ENCODE measurements at places on chromosomes 12 and 14.

DNA sequence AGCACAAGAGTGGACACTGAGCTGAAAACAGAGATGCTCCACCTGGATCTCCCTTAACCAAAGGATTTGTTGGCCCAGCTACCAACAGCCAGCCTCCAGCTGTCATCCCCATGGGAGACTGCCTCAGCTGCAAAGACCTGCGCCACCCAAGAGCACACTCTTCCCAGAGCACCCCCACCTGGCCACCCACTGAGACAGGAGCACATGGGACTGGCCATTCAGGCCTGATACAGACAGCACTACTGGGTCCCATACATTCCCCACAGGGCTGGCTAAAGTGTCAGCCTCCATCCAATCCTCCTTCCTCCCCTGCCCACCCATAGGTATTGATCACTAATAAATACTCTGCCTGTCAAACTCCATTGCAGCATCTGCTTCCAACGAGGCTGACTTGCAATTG is 241.5 kb downstream of the BCL11B start:
- DNase-seq, result no peak

DNA sequence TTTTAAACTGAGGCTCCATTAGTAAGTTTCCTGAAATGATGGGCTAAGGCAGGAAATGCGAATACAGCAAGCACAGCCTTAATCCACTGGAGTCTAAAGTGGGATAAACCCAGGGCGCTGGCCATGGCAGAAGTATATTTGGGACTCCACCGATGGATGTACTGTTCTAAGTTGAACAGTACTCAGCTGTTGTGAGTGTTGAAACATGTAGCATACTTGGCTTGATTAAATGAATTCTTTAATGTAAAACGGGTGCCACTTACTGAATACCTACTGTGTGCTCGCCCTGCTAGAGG is 996 bp downstream of the SSPN start:
- no peak for DNase-seq

GRCh38 chr14:64502887-64503433 is 678 bp downstream of the ZBTB25 start:
- DNase-seq, result no peak

- no peak for DNase-seq
Measured at GRCh38 chr12:105331805-105332251, 1.3 kb downstream of the C12orf75 start.

DNA sequence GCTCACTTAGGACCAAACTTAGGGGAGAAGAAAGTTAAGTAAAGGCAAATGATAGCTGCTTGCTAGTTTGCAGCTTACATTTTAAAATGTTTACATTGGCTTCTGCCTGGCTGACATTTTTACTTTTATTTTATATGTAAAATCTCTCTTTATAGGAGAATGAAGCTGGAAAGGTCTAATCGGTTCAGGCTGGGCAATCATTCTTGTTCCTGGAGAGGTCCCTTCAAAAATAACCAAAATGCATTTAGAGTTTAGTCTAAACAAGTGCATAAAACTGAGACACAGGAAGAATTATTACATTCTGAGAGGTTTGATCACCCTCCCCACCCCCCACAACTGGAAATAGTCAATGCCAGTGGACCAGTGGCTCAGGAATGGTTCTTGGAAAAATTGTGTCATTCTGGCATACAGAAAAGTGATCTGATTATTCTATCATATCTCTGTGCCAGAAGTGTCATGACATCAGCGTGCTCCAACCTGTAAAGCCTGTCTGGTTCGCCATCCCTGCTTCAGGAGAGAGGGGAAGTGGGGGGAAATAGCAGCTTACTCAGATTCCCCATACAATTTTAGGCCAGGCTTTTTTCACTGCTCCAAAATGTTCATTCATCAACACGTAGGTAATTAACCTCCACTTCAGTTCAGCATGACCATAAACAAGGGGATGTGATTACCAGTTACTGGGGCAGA is 4.2 kb downstream of the PRICKLE1 start:
- DNase-seq, result no peak

GRCh38 chr14:50775357-50775756 is 55.6 kb downstream of the NIN start:
- no peak for DNase-seq

- DNase-seq, result no peak
Measured at GRCh38 chr14:102525219-102525928, 15.8 kb upstream of the ANKRD9 start.

DNA sequence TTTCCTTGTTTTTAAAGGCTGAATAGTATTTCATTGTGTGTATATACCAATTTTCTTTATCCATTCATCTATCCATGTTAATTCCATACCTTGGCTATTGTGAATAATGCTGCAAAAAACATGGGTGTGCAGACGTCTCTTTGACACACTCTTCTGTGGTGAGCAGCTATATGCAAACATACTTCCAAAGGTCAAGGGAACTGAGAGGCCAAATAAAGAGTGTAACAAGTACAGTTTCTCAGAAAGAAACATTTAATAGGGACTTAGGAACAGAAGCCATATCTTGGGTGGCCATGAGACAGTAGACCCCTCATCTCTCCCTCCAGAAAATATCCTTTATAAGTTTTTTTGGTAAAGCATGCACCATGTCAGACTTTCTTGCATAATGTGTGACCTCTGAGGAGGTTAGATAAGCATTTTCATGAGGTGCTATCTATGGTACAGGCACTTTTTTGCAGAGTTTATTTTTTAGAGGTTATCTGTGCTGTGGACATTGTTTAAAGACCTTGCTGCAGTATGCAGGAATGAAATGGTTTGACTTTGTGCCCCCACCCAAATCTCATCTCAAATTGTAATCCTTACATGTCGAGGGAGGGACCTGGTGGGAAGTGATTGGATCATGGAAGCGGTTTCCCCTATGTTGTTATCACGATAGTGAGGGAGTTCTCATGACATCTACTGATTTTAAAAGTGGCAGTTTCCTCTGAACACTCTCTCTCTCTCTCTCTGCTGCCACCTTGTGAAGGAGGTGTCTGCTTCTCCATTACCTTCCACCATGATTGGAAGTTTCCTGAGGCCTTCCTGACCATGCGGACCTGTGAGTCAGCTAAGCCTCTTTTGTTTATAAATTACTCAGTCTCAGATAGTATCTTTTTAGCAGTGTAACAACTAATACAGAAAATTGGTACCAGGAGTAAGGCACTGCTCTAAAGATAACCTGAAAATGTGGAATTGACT is 1202.3 kb downstream of the GALC start:
- DNase-seq, result no peak

DNA sequence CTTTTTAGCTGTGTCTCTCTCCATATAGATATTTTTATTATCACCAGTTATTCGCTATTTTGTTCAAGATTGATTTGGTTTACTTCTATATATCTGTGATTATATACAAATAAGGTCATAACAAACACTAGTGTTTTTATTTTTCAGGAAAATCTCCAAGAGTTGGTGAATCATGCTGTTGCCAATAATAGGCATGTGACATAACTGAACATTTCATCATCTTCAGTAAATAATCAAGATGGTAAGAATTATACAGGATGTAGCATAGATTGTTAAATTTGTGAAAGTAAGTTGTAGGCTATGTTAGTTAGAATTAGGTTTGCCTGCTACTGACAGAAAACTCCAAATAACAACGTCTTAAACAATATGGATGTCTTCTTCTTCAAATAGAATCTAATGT is 240.9 kb upstream of the PDE3A start:
- DNase-seq, result no peak

DNA sequence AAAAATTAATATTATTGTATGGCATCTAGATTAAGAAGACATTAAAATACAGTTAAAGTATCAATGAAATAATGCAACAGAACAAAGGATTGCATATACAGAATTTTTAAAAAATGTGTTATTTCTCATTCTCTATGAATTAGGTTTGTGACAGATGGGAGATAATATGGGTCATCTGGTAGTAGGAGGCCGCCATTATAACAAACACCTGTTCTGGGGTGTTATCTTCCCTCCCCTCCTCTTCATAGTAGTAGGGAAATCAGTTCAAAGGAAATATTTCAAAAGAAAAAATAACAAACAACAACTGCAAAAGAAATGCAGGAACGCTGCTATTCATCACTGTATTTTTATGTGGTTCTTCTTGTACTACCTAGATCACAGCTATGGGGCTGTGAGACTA is 187.0 kb upstream of the ATP2B1 start:
- no peak for DNase-seq

DNA sequence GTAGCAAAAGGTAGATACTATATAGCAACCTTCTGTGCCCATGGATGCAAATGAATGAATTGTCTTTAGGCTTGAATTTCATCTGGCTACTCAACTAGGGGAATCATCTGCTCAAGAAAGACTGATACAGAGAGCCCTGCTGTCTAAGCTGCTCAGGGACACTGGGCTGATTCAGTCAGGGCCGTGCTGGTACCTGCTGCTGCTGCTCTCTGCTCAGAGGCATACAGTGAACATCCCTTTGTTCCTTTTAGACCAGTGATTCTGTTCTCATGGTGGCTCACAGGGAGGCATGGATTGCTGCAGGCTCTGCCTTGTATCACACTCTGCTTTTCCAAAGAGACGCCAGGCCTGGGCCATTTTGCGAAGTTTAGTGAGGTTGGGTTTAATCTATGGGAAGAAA is 14.1 kb downstream of the EIF2B2 start:
- no peak for DNase-seq

DNA sequence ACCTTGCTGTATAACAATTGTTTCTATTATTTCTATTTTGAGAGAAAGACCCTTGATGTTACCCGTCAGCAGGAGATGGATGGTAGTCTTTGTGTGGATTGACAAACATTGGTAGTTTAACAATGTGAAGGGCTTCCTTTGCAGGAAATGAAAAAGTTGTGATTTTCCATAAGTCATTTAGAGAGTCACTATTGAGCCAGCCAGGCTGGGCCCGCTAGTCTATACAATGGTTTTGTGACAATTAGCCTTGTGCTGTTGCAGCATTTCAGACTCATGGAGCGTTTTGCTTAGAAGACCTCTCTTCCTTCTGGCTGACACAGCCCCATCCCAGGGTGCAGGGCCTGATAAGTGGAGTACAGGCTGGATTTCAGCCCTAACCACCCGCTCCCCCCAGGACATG is 18.3 kb upstream of the SLC38A2 start:
- no peak for DNase-seq

GRCh38 chr14:41299924-41300323 is 306.8 kb upstream of the LRFN5 start:
- DNase-seq, result no peak

DNA sequence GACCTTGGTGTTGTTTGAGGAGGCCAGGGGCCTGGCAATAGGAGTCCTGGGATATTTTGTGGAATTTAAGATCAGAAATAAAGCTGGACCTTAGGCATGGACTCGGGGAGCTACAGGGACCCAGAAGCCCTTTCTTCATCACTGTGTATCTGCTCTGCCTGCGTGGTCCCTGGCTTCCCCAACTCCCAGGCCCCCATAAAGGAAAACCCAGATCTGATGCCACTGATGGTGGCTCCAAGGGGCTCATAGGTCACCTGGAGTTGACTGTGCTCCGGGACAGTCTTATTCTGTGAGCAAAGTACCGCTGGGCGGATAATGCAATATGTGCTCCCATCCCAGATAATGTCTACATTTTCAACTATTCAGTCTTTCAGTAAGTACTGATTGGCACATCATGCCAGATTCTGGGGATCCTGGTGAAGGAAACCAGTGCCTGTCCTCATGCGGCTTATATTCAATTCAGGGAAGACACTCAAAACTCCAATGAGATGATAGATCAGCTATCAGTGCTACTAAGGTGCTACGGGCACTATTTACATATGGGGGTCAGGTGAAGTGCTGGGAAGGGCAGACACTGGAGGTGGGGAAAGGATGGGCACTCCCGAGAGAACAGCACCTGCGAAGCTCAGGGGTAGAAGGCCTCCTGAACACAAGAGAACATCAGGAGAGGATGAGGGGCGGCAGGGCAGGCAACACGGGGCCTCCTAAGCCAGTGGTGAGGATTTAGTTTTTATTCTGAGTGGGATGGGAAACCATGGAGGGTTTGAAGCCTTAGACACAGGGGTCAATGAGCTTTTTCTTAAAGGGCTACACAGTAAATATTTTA is 5.5 kb upstream of the SELPLG start:
- no peak for DNase-seq

DNA sequence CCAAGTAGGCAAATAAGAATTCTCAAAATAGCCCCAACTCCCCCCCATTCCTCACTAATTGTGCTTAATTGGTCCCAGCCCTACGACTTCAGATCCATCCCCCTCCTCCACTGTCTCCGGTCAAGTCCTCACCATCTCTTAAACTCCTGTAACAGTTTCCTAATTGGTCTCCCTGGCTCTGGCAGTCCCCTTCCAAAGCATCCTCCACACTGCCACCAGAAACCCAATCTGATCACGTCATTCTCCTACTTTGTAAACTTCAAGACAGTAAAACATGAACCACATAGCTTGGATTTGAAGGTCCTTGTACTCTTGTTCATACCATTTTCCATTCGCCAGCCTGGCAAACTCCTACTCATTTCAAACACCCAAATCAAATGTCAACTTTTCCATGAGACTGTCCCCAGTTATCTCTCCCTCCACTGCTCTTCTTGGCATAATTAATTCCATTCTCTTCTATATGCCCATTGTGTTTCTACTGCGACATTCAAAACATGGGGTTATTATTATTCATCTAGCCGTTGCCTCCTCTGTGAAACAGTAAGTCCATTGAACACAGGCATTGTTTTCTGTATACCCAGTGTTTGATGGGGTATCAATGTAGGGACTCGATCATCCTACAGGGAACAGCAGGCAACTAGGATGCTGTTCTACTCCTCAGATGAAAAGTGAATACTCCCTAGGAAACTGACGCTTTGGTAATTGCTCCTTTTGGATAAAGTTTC is 104.6 kb downstream of the EGLN3 start:
- no peak for DNase-seq

DNA sequence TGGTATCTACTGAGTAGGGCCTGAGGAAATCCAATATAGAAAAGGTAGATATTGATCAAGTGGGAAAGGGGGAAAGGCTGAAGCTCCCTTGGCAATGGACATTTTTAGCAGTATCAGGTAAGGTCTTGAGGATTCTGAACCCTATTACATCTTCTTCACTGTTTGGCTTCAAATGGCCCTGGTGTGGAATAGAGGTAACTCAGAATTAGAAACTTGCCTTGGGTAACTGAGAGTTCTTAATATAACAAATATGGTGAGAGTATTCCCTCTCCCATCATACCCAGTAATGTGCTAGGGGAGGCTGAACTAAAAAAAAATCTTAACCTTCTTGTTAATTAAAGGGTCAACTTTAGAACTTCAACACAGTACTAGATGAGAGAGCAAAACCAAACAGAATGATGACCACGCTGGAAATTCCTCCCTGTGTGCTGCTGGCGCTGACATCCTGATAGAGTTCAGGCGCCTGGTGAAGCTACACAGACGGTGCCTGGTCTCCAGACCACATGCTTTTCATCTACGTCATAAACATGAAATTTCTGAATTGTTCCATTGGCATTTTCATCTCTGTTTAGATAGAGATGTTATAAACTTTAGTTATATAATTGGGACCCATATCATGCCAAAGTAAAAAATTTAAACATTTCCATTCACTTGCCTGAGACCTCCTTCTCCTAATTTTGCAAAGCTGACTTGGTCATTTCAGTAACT is 128.3 kb downstream of the AKAP6 start:
- no peak for DNase-seq

- DNase-seq, result no peak
Measured at GRCh38 chr12:57929092-57929830, 12.1 kb upstream of the ATP23 start.

GRCh38 chr12:67068204-67068731 is 200.9 kb upstream of the CAND1 start:
- no peak for DNase-seq

Measured in stimulated activated CD8-positive, alpha-beta memory T cell treated with anti-CD3 and anti-CD28 coated beads, Interleukin-4, amount 100 ng/mL, for 4 hours (primary cell).